Activated T-cell treated with anti-CD3 and anti-CD28 coated beads for 24 hours (primary cell): ENCODE measurements at places on chromosomes 3 and 15.

GRCh38 chr3:74302281-74302680, 312.2 kb downstream of the CNTN3 start:
- no peak for DNase-seq

GRCh38 chr3:120492103-120492502, 41.3 kb upstream of the FSTL1 start:
- DNase-seq, result no peak

DNA sequence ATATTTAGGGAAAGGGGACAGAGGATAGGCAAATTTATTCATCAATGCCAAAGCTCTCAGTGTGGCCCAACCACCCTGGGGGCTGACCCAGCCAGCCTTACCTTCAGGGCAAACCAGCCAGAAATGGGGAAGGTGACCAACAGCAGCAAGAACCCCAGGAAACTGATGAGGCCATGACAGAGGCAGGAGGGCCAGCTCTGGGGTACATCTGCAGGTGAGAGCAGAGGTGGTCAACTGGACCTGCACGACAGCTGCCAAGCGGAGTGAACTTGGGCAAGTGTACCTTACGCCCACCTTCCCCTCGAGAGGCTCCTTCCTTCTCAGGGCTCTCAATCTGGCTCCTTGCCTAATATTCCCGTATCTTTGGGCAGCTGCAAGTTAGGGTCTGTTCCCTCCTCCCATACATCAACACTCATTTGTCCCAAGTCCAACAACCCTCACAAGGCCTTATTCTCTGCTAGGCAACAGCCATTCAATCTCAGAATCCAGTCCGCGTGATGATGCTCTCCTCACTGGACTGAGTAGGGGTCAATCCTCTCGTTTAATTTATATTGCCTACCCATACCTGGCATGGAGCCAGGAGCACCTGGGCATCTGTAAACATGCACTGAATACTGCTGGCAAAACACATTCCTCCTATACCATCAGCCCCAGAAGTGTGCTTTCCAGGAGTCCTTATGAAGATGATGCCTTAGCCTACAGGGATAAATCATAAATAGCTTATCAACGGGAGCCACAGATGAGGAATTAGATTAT, 1.7 kb downstream of the STOML1 start:
- no peak for DNase-seq

DNA sequence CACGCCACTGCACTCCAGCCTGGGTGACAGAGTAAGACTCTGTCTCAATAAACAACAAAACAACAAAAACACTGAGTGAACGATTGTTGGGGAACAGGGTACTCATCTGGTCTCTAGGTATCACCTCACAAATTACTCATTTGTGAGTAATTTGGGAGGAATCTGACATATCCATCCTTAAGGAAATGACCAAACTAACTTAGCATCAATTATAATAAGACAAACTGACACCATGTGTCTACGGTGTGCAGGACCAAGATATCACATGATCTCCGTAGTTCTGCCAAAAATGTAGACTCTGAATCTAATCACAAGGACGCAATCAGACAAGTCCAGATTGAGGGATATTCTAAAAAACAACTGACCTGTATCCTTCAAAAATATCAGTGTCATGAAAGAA, 12.0 kb upstream of the DAPK2 start:
- no peak for DNase-seq

- DNase-seq, result no peak
Measured at GRCh38 chr15:29687204-29687815, 135.0 kb downstream of the TJP1 start.

DNA sequence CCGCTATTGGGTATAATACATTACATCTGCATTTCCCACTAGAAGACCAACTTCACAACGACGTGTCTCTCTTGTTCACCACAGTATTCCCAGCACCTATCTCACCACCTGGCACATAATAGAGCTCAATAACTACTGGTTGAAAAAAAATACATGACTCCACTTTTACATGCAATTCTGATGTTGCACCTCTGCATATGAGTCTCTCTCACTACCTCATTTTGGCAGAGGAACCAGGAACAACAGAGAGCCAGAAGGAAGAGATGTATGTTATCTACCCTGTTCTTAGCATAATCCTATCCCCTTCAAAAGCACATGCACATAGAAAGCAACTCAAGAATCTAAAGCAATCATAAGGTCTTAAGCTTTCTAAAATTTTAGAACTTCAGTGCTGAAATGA, 61.6 kb downstream of the SHQ1 start:
- no peak for DNase-seq

DNA sequence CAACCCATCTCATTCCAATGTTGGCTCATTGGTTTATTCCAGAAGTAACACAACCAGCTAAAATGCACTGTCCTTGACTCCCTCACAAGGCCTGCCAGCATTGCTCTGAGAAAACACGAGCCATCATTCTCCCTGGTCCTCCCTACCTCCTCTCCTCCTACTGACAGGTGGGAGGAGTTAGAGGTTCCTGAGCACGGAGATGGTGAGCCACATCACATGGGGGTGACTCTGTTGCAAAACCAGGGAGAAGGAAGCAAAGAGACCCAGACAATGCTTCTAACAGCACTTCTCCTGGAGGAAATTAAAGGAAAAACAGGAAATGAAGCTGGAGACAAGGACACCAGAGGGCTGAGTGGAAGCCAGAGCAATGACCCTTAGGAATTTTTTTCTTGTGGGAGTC, 667.4 kb downstream of the NTRK3 start:
- no peak for DNase-seq

DNA sequence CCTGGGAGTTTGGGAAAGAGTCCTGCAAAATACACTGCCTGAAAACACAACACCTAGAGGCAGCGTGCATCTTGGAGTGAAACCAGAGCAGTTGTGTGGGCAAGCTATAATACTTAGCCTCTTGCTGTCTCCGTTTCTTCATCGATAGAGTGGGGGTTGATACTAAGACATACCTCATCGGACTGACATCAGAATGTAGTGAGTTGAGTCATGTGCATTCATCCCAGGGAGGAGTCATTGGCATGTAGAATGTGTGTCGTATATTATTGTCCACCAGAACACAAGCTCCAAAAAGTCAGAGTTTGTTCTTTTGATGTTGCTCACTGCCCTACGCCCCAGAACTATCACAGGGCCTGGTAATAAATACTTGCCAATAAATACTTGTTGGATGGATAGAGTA, 4.3 kb downstream of the SNTN start:
- DNase-seq, result no peak

DNA sequence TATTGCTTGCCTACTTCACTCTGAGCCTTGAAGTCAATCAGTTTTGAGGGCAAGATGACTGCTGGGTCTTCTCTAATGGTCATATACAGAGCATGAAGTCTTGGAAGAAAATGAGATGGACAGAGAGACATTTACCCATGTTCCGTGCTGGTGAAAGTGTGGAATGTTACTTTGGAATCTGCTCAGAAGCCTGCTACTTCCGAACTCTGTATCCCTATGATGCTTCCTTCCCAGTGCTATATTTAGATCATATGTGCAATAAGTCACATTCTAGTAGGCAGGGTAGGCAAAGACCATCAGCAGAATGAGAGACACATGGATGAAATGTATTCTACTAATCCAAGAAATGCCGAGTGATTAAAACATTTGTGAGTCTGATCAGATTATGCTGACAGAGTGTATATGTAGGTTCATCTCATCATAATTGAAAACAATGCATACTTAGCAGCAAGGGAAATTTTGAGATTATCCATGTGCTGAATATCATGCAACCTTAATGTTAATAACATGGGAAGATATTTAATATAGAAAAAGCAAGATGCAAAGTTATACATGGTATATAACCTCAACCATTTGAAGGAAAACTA, 60.5 kb downstream of the RAB7A start:
- DNase-seq, result no peak

- DNase-seq, result no peak
Measured at GRCh38 chr3:50303013-50303815, at the start of gene HYAL1. Gene HYAL1, minus strand, starts transcription at chr3:50303574. Its CDS starts 618 bp downstream, at chr3:50302956.

DNA sequence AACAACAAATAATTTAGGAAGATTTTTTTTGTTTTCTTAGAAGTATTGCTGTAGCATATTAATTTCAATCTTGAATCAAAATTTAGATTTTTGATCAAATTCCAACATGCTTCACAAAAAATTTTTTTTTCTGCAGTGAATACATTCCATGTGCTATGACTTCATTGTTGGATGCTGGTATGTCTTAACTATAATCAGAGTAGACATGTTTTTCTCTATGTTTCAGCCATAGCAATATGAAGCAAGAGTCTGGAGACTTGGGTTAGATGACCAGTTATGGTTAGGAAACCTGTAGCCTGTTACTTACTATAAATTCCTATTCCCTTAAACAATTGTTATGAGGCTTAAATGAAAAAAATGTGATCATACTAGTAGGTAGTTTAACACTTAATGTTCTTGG, 176.1 kb upstream of the CHL1 start:
- no peak for DNase-seq

DNA sequence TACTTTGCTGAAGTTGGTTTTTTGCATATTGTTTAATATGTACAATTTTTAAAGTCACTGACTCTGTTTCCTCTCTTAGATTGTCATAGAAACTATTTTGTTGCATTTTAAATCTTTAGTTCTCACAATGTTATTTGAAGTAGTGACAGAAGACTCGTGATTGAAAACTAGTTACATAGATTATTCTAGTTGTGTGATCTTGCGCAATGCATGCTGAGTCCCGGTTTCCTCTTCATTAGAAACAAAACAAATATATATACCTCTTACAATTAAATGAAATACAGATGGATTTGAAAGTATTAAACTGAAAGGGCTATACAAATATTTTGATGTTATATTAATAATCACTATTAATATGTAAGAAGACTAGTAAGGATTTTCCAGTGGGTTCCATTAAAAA, 333.0 kb downstream of the LPP start:
- DNase-seq, result no peak

- DNase-seq, result no peak
Measured at GRCh38 chr3:179463319-179463718, 12.0 kb upstream of the GNB4 start.

GRCh38 chr3:194208709-194209108, 72.8 kb downstream of the HES1 start:
- no peak for DNase-seq

DNA sequence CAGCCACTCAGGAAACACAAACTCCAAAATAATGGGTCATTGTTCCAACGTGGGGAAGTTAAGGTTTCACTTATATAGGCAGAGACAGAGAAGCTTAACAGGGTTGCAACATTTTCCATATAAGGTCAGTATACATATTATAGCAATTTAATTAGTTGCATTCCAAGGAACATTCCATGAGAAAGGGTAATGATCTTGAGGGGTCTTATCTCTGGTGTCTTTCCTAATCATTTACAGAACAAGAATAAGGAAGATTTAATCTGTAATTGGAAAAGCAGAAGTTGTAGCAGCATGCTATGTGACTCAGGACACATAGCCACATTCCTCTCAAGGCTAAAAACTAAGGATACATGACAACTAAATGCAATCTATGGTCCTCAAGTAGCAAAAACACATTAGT, 4.9 kb downstream of the MNS1 start:
- DNase-seq, result no peak

- DNase-seq, result no peak
Measured at GRCh38 chr3:108239082-108239481, 16.9 kb upstream of the IFT57 start.

DNA sequence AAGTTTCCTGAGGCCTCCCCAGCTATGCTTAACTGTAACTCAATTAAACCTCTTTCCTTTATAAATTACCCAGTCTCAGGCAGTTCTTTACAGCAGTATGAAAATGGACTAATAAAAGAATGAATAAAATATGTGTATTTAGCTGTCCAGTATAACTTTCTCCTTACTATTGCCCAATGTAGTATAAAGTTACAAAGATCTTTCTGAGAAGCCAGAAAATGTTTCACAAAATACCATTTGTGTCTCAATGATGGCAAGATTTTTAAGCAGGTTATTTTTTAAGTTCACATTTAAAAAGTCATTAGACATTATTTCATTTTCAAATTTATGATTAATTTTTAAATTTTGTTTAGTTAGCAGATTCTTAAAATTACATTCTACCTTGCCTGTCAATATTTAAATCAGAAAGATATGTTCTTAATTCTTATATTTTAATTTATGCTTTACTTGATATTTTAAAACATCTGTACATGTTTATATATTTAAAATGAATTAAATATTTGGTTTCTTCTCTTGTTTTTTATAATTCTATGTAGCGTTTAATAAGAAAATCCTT, 189.2 kb downstream of the GBE1 start:
- DNase-seq, result no peak

GRCh38 chr15:80234883-80235282, 17.1 kb downstream of the CTXND1 start:
- peak; percentile 9 for DNase-seq

- no peak for DNase-seq
Measured at GRCh38 chr3:130715616-130716015, 31.0 kb downstream of the PIK3R4 start.

DNA sequence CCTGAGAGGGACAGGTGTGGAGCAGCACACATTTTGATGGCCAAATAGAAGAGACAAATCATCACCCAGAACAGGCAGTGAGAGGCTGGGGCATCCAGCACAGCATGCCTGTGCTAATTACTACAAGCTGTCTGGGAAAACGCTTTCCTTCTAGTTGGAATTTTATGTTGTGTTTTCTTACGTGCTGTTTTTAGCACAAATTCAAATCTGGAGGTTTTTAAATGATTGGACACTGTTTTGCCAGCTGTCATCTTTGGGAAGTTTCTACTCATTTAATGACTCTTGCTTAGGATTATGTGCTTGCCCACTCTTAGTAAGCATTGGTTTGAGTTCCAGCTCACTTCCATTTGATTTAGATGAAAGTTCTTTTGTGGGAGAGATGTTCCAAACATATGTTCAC, 43.5 kb downstream of the EAF1 start:
- no peak for DNase-seq

GRCh38 chr3:53215816-53216215, 40.0 kb downstream of the TKT start:
- no peak for DNase-seq

DNA sequence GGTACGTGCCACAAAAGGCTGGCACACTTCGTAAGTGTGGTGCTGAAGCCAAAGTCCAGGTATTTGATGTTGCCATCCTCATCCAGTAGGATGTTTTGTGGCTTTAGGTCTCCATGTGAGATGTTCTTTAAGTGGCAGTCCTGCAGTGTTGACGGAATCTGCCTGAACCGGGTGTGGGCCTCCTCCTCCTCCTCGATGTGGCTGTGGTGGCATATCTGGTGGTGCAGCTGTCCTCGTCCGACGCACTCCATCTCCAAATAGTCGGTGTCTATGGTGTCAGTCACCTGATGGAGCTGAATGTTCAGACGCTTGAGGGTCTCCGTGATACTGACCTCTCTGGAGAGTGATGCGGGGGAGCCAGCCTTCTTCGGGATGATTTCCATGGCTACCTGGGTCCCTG, 30.5 kb upstream of the ACAD9 start:
- no peak for DNase-seq

- no peak for DNase-seq
Measured at GRCh38 chr3:145094355-145094941, 1066.5 kb downstream of the PLOD2 start.
